ENCODE measurements at places on chromosomes 5 and 9.

GRCh38 chr9:137217276-137218211, 4.5 kb downstream of the RNF208 start:
- no peak for DNase-seq

DNA sequence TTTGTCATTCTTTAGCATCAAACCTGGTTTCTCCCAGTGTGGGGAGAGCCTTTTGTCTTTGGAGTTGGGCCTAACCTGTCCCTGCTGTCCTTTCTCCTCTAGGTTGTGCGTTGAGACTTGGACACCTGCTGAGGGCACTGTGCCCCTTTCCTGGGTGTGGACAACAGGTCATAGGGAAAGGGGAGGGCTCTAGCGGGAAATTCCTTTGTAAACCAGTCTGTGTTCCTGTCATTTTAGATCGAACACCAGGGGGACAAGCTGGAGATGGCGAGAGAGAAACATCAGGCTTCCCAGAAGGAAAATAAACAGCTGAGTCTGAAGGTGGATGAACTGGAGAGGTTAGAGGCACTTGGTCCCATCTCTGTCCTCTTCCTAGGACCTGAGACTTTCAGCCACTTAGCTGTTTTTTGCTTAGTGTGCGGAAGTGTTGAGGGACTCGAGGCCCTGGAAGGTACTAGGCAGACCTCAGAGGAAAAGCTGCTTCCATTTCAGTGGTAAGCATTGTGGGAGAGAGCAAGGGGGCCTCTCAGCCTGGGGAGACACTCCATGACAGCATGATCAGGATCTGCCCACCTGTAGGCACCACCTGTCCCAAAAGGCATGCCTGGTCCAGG, 8.6 kb upstream of the GLE1 start:
- DNase-seq = no peak

- no peak for DNase-seq
These were observed at the start of gene SH3TC2 for GRCh38 chr5:149063017-149063687. Gene SH3TC2, minus strand, starts transcription at chr5:149063062. Its CDS starts 40 bp downstream, at chr5:149063022.

- DNase-seq = no peak
These were observed 424.9 kb downstream of the IRX2 start for GRCh38 chr5:2326601-2327000.

- no peak for DNase-seq
These were observed 34.2 kb upstream of the TRPC7 start for GRCh38 chr5:136399527-136399926.

- no peak for DNase-seq
These were observed 69.9 kb downstream of the EHMT1 start for GRCh38 chr9:137688725-137689124.

DNA sequence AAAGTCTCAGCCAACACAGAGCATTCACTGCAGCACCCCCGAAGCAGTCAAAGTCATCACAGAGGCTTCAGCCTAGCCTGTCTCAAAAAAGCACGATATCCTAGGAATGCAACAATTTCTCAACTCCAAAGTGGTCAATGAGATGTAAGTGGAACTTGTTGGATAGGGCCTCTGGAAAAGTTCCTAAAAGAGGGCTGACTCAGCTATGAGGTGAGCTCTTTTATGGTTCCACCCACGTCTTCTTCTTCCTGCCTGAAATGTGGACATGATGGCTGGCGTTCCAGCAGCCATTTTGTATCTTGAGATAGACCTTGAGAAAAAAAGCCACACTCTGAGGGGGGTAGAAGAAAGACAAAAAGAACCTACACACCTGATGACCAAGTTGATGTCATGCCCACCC, 32.5 kb upstream of the TRIO start:
- DNase-seq = no peak

DNA sequence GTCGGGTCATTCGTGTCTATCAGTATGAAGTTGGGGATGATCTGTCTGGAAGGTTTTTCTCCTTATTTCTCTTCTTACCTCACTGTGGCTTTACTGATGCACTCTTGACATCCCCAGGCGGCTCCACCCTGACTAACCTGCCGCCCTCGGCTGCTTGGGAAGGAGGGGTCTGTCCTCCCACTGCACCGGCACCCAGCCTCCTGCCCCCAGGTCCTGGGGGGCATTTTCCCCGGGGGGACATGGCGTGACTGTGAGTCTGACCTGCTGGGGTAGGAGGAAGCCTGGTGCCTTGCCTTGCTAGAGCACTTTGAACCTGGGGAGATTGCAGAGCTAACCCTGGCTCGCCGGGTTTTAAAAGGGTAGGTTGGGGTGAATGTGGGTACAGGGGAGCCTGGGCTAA, 27.5 kb downstream of the DYNC2I2 start:
- no peak for DNase-seq

DNA sequence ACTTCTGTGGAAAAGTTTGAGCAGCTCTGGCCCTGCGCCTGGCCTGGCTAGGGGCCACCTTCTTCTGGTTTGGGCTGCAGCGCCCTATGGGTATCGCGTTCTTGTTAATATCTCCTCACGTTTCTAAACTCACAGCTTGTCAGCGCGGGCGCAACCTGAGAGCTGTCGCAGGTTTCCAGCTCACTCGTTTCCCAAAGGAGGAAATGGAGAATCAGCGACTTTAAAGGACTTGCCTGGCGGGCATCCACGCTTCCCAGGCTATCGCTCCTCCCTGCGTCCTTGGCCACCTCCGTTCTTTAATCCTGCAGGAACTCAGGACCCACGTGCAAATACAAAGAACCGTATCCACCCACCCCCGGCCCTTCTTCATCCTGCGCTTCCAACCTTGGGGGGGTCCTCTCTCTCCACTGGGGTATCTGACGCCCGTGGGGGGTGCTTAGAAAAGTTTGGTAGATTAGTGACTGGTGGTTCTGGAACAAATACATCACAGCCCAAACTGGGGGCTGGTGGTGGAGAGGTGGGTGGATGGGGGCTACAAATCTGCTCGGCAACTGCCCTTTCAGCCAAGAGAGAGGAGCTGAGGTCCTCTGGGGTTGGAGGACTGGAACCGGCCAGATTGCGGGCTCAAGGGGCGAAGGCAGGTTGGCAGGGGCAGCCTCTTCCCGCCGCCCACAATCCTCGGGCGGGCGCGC, 578 bp upstream of the PSAT1 start:
- no peak for DNase-seq

- no peak for DNase-seq
These were observed 527.2 kb downstream of the PRELID2 start for GRCh38 chr5:145307866-145308382.

GRCh38 chr5:177474846-177475562, 1.6 kb upstream of the DBN1 start:
- DNase-seq = no peak

DNA sequence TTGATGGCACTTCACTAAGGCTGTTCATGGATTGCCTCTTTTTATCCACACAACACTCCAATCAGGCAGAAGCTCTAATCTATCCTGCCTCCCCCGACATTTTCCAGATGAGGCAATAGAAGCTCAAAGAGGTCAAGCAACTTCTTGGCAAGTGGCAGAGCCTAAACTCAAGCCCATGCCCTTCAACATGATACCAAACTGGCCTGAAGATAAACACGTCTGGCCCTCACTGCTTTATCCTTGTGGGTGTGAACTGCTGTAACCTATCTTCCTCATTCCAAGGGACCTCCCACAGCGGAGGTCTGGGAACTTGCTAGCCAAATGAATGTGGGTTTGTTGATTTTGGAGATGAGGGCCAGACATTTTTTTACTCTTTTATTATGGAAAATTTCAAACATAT, 9.5 kb downstream of the SLC35A4 start:
- DNase-seq = no peak

- DNase-seq = no peak
These were observed 270.2 kb upstream of the IRX1 start for GRCh38 chr5:3325201-3325971.

DNA sequence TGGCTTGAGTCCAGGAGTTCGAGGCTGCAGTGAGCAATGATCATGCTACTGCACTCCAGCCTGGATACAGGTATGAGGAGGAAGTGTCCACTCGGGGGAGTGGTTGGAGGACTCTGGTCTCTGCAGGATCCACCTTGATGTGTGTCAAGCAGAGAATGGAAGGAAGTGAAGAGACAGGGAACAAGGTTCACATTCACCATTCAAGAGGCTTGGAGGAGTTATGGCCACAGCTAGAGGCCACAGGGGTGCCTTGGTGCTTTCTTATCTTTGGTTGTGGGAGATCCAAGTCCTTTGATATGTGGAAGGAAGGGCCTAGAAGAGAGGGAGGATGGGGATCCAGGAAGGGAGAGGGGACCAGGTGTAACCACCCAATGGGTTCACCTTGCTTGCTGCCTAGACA, 5.4 kb upstream of the CERCAM start:
- DNase-seq = no peak

DNA sequence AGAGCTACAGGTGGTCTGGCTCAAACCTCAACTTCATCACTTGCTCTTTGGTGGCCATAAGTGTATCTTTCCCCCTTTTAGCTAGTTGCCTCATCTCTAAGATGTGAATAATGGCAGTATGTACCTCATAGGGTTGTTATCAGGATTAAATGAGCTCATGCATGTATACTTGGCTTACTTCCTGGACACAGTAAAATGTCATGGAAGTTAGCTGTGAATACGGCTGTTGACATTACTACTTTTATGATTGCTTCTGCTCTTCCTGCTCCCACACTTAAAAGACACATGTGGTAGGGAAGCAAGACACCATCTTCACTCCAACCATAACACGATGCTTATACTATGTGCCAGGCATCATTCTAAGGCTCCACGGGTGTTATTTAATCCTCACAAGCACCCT, 114.5 kb upstream of the GPR151 start:
- no peak for DNase-seq

All from activated T-helper 1 cell treated with anti-CD3 and anti-CD28 coated beads, Interleukin-12 subunit alpha, Interleukin-12 subunit beta, Interleukin-2, Interleukin-4 antibody, amounts not matched to agents 30 ng/mL and 10 ng/mL and 1 ng/mL, durations not matched to agents 14 hours and 24 hours and 36 hours (primary cell).